Stimulated activated CD4-positive, alpha-beta T cell treated with anti-CD3 and anti-CD28 coated beads, Interleukin-4, amount 100 ng/mL, for 4 hours (primary cell): ENCODE measurements at places on chromosomes 1 and 21.

GRCh38 chr1:10771789-10772188, 24.7 kb downstream of the CASZ1 start:
- no peak for DNase-seq

DNA sequence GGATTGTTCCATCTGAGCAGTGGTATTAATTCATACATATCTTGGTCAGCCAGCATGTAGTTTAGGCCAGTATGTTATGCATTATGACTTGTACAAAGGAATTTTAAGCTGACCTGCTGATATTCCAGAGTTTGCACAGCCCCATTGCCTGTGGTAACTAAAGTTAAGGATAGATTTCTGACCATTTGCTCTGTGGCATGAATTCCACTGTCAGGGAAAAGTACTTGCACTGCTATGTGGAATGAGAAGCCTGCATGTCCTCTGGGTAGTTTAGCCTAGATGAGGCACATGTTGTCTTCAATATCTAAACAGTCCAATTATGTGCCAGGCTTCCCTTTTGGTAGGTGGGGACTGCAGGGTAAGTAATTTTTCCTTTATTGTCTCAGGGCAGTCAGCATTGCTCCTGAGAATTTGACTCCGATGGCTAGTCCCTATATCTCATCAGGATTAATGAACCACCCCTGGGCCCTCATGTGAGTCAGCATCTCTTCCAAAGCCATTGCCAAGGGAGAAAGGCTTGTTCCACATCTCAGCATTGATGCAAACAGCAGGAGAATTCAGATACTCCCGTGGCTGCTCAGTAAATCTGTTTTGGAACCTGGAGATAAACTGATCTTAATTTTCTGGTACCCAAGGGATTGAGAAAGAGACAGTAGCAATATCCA, 30.2 kb downstream of the NEK7 start:
- DNase-seq = no peak

GRCh38 chr1:239443361-239443760, 57.0 kb downstream of the CHRM3 start:
- DNase-seq = no peak

DNA sequence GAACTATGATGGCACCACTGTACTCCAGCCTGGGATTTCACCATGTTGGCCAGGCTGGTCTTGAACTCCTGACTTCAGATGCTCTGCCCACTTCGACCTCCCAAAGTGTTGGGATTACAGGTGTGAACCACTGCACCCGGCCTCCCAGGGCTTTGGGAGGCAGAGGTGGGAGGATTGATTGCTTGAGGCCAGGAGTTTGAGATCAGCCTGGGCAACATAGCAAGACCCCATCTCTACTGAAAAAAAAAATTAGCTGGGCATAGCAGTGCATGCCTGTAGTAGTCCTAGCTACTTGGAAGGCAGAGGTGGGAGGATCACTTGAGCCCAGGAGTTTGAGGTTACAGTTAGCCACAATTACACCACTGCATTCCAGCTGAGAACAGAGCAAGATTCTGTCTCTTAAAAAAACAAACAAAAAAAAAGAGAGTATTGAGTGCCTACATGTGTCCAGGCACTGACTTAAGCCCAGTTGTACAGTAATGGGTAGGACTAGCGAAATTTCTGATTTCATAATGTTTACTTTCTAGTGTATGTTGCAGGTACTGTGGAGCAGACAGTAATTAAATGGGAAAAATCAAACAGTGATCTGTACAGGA, 4.2 kb downstream of the MANEAL start:
- DNase-seq = no peak
